ENCODE measurements at places on chromosomes 7 and 10. TPM values are rescaled to one million over a fixed set of nuclear protein-coding genes. Genes with fewer than 3 reads are reported as not detected.

MOGAT3 gene
- 1.8 TPM for total RNA-seq

TMEM176A gene
- 71.8 TPM for total RNA-seq

IFIT5 gene
- total RNA-seq: 15.6 TPM

MIOS gene
- total RNA-seq: 45.6 TPM

EPO gene
- not detected for total RNA-seq

OR6V1 gene
- total RNA-seq: not detected

NPC1L1 gene
- total RNA-seq: 1.2 TPM

NXPH1 gene
- total RNA-seq: 0.23 TPM

CHN2 gene
- total RNA-seq: 13.4 TPM

H2BK1 gene
- not detected for total RNA-seq

COL28A1 gene
- 4.8 TPM for total RNA-seq

CAMK1D gene
- 12.6 TPM for total RNA-seq

NKX1-2 gene
- not detected for total RNA-seq

POMZP3 gene
- 8.3 TPM for total RNA-seq

HBP1 gene
- 139 TPM for total RNA-seq

MYOF gene
- 48.1 TPM for total RNA-seq

TCERG1L gene
- total RNA-seq: 0.99 TPM

CNPY1 gene
- total RNA-seq: not detected

Measured in metanephros (tissue), 2 donors.